ENCODE measurements at places on chromosomes 7 and 10.

DNA sequence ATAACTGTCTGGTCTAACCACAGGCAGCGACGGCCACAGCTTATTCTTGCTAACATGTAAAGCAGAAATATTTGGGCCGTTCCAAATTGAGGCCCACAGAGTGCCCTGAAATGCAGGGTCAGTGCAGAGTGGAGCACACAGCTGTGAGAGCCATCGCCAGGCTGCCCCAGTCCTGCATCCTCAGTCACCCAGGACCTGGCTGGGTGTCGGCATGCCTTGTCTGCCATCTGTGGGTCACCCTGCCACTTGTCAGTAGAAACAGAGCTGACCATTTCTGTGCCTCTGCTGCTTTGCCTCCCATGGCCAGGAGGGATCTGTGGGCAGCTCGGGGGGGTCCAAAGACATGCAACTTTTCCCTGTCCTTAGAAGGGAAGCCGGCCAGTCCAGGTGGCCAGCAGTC, 57.3 kb upstream of the BTBD16 start:
- no peak for DNase-seq

DNA sequence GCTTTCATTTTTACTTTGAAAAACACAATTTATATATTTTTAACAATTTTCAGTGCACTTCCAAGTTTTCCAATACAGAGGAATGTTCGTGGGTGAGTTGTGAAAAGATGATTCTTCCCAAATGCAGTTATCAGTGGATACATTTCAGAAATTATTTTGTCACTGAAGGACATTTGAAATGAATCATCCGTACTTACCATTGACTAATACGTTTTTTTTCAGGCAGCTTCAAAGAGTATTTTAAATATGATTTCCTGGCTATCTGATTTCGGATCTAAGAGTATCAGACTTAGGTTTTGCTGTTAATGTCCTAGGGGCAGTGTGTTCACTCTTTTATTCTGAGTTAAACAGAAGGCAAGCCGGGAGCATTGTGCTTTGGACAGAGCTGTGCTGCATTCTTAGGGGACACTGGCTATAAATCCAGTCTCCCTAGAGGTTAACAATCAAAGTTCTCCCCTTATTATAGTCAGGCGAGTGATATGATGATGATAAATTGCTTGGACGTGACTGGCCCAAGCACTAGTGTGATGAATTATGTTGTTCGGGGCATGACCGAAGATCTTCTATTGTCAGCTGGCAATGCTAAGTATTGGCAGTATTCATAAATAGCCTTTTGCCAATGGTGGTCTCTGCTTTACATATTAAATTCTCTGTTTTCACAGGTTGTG, 4.5 kb downstream of the PTER start:
- DNase-seq, result no peak

DNA sequence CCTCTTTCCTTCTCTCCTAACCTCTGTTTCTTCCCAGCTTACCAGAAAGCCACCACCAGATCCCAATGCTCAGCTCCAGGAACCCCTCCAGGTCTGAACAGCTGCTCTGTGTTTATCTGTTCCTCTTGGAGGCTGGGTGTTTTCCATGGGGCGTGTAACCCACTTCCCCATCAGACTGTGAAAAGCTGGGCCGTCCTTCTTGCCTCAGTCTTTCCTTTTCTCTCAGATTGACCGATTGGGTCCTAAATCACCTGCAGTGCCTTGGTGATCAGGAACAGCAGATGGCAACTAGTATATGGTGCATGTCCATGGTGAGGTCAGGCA, 4.8 kb downstream of the SH3PXD2A start:
- DNase-seq, result no peak

- DNase-seq, result no peak
These were observed 350.1 kb upstream of the COBL start for GRCh38 chr7:51666751-51667150.

GRCh38 chr10:19204246-19204917, 155.8 kb downstream of the MALRD1 start:
- DNase-seq, result no peak

DNA sequence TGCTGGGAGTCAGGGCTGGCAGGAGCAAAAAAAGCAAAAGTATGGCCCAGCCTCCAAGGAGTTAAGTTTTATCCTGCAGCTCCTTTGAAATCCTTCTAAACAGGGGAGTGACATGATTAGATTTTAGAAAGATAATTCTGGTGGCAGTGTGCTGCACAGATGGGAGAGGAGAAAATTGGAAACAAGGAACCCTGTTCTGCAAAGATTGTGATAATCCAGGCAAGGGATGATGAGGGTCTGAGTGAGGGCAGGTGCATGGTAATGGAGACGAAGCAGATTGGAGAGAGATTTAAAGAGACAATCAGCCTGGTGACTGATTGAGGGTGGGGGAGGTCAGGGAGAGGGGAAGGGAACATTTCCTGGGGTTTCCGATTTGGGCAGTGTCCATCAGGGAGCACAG, 444.7 kb upstream of the PODXL start:
- DNase-seq, result no peak

GRCh38 chr7:126776498-126776897, 476.2 kb downstream of the GRM8 start:
- DNase-seq, result peak; percentile 70

DNA sequence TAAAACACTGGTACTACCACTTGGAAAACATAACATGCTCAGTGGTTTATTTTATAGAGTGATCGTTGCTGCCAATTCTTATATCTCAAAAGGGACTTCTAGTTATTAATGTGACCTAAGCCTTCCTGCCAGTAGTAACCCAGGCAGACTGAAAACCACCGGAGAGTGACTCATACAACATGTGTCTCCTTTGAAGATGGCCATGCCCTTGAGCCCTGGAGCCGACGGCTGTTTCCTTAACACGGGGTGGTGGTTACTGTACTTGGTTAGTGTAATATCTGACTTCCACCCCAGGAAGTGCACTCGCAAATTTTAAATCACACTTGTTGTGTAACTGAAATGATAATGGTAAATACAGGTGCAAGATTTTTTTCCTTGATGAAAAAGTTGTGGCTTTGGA, 30.5 kb downstream of the JAKMIP3 start:
- DNase-seq, result no peak

DNA sequence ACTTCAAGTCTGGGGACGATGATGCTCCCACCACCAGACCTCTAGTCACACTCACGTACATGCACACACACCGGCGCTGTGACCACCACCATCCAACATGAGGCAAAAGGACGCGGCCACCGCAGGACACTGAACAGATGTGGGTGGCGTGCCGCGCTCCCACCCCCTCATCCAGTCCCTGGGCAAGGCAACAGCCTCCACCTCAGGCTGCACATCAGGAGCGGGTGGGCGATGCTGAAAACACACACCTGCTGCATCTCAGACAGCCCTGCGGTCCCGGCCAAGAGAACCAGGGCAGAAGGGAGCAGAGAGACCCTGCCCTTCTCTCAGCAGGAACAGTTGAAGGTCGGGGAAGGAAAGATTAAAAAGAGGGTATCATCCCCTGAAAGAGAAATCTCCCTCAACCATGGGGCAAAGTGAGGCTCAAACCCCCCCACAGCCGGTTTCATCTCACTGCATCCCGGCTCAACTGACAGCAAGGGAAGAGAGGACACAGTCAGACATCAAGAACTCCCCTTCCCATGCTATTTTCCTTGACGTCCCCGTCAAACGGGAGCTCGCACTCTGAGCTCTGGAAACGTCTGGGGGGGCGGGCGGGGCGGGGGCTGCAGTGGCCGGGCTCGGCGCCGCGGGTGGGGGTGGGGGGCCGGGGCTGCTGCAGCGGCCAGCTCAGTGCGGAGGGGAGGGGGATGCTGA, 1.1 kb downstream of the CAMK2G start:
- DNase-seq, result no peak

DNA sequence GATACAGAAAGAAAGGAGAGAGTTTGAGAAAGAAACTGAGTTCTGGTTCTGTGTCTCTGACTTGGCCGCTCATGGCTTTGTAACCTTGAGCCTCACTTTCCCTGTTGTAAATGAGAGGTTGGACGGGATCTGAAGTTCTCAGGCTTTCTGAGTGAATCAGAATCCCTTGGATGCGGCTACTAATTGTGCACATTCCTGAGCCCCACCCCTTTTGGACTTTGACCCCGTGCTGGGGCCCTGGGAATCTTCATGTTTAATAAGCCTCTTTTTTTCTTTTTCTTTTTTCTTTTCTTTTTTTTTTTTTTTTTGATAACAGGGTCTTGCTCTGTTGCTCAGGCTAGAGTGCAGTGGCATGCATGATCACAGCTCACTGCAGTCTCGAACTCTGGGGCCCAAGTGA, 26.9 kb downstream of the SLC25A28 start:
- no peak for DNase-seq

- no peak for DNase-seq
These were observed 95.0 kb downstream of the FAM53B start for GRCh38 chr10:124649214-124649613.

- DNase-seq, result no peak
These were observed 12.7 kb downstream of the GPRIN2 start for GRCh38 chr10:46543466-46544377.

DNA sequence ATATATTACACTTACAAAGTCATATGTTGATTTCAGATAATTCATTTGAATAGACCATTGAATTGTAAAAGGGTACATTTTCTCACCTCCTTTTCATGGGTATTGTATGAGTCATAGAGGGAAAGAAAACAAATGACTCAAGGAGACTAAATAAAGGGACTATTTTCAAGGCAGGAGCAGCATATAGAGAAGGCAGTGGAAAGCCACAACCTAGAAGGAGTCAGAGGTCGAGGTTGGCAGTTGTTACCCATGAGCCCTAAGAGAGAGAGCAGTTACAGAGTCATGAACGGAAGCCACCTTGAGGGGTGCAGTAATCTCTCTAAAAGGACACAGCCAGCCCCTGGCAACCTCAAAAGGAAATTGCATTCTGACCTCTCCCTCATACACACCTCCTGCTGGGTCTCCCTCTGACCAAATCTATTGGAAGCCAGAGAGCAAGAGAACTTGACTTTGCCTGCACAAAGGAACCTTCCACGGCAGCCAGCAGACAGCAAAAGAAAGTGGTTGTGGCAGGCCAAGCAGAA, 137.9 kb downstream of the GRM8 start:
- no peak for DNase-seq

DNA sequence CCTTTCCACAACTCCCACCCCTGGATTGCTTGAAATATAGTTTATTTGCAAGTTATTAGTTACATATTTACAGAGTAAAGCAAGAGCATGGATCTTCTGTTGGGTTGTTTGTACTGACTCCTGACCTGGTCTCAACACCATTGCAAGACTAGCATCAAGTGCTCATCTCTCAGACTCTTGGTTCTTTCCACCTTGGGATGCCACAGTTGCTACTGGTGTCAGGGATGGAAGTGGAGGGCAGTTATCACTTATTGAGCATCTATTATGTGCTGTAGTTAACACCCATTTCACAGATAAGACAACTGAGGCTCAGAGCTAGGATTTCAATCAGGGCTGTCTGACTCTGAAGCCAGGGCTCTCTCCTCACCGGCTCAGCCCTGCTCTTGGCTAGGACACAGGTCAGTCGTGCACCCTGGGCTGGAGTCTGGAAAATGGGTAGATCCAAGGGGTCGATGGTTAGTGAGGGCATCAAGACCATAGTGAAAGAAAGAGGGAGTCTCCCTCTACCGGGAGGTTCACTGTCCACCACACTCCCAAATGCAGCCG, 614 bp upstream of the ADAMTS14 start:
- DNase-seq, result no peak

DNA sequence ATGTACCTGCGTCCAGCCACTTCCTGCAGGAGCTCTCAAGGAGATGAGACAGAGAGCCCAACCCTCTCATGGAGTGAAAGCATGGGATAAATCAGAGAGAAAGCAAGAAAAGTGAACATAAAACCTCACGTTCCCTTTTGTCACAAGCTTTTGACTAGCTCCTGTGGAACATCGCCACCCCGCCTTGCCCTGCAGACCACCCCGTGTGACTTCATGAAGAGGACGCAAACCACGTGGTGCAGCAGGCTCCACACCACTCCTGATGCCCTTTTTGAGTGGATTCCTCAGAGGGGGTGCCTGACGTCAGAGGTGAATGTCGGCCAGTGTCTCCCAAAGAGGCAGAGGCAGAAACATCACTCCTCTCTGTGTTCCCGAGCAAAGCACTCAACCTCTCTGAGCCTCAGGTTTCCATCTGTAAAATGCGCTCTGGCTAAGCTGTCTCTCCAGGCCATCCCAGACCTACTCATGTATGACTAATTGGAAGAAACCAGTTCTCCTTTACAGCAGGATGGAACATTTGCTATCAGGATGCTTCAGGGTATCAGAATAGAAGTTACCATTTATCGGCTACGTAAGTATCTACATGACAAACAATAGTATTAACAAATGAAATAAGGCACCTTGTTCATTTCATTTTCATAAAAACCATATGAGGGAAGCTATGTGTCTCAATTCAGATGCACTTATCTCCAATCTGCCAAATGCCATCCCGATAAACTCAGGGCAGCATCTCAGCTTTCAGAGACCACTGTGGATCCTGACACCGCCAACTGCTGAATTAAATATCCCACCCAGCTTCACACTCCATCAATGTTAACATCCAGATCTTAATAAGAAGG, 5.3 kb downstream of the ZNF488 start:
- no peak for DNase-seq

DNA sequence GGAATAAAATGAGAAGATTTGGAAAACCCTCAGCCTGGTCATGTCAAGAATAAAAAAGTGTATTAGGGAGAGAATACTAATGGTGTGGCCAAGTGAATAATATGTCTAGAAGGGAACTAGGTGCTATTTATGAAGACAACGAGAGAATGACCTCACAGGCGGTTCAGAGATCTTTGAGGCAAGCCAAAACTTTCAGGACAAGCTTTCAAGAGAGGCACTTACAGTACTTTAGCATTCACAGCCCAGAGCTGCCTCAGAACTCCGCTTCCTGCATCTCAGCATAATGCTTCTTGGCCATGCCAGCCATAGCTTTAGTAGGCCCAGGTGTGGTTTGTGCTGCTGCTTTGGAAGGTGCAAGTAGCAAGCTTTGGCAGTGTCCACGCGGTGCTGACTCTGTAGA, 37.2 kb upstream of the CCDC7 start:
- DNase-seq, result no peak

DNA sequence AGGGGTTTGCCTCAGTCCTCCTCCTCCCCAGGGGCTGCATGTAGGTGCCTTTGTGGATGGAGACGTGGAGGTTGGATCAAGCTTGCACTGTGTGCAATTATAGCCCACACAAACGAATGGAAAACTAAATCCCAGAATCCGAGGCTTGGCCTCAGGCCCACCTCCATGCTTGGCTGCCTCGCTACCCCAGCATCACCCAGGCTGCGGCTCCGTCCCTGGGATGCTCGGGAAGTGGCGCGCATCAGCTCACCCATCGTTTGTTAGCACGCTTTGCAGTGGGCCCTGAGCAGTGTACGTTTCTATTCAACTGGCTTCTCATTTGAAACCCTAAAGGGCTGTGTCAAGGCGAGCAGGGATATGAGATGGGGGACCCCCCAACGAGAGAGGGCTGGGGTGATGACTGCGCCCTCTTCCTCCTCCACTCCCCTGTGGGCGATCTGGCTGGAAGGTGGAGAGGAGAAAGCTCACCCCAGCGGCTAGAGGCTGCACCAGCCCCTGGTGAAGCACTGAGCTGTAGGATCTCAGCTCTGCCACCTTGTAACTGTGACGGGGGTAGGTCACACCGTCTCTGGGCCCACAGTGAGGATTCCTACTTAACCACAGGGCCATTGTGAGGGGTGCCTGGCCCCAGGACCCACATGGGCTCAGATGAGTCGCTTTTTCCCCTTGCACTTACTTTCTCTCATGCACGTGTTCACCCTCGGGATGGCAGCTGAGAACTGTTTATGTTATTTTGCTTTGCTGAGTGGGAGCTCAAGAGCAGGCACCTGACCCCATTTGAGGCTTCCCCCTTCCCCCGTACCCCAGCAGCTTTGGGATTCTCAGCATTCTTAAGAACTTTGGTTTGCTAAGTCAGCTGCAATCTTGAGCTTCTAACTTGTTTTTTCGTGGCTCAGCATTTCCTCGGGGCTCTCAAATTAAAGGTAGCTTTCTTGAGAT, 12.7 kb upstream of the BTBD16 start:
- no peak for DNase-seq

GRCh38 chr7:18590241-18590640, 94.7 kb downstream of the HDAC9 start:
- DNase-seq, result no peak

Data from DMS79 (cell line).